ENCODE measurements at places on chromosomes 4 and X. TPM values are rescaled to one million over a fixed set of nuclear protein-coding genes. Genes with fewer than 3 reads are reported as not detected.
A peak's percentile ranks its signal among the peaks of the same experiment; 100 is the strongest.

Gene GAB1
- total RNA-seq = 102 TPM

Gene HSFX3
- not detected for total RNA-seq

Gene KLB
- not detected for total RNA-seq

Gene TMPRSS11F
- total RNA-seq = not detected

DNA sequence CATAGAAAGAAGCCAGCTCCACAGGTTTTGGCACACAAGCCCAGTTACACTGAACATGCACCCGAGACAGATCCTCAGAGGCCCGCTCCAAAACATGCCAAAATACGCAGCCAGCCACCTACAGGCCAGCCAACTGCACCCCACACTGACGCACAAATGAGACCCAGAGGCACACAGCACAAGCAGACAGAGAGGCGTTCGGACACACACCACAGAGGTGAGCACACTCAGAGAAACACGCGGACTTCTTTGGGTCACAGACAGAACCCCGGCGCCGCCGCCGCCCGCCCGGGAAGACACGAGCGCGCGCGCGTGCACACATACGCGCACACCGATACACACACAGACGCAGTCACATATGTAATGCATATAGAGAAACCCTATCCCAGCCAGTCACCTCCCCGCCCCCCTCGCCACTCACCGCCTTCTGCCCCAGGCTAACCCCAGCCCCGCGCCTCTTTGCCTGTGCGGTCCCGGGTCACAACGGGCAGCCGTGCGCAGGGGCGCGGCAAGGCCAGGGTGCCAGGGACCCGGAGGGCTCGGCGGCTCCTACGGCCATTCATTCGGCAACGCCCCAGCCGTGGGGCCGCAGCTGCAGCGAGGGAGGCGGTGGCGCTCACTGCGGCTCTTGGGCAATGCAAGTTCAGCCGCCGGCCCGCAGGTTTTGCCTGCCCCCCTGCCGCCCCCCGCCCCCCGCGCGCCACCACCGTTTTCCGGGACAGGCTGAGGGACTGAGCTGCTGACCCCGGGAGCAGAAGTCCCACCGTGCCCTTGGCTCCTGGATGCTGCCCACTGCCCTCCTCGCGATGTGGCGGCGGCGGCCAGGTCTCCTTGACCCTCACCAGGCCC, 553 bp downstream of the SEPTIN6 start:
- peaks cover 32% of the 10 kb centered on the region for H3K4me1 ChIP-seq
- peak overlapping the region; percentile 78 for H3K4me3 ChIP-seq
- peak overlapping the region; percentile 73 for H3K27ac ChIP-seq
- peak; percentile 9 for ATAC-seq
- no peaks in the 10 kb centered on the region for H3K27me3 ChIP-seq
- no peaks in the 10 kb centered on the region for H3K36me3 ChIP-seq

DNA sequence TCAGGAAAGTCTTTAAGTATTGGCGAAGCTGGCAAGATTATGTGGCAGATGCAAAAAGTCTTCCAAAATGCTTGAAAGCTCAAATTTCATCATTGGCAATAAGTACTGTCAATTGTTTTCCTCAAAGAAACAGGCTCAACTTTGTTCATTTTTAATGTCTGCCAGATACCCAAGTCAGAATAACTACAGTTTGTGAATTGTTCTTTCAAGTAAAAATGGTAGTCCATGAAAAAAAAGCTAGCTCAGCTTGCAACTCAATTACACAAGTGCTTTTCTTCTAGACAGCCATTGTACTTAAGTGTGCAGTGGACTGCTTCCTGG, 70.5 kb downstream of the AFF1 start:
- ATAC-seq = no peak
- H3K27me3 ChIP-seq = no peaks in the 10 kb centered on the region
- H3K4me1 ChIP-seq = peaks cover 11% of the 10 kb centered on the region
- H3K4me3 ChIP-seq = peak overlapping the region; percentile 78

- H3K27ac ChIP-seq = no peak overlapping the region
- no peaks in the 10 kb centered on the region for H3K27me3 ChIP-seq
- H3K4me1 ChIP-seq = no peaks in the 10 kb centered on the region
- ATAC-seq = no peak
- no peaks in the 10 kb centered on the region for H3K36me3 ChIP-seq
These were observed 37.6 kb downstream of the ARSJ start for GRCh38 chr4:113941836-113942235.

Data from gastroesophageal sphincter (tissue), 4 donors.